Mesenchymal stem cell (in vitro differentiated cells and primary cell): ENCODE measurements at places on chromosomes 1 and 21.
A peak's percentile ranks its signal among the peaks of the same experiment; 100 is the strongest.

DNA sequence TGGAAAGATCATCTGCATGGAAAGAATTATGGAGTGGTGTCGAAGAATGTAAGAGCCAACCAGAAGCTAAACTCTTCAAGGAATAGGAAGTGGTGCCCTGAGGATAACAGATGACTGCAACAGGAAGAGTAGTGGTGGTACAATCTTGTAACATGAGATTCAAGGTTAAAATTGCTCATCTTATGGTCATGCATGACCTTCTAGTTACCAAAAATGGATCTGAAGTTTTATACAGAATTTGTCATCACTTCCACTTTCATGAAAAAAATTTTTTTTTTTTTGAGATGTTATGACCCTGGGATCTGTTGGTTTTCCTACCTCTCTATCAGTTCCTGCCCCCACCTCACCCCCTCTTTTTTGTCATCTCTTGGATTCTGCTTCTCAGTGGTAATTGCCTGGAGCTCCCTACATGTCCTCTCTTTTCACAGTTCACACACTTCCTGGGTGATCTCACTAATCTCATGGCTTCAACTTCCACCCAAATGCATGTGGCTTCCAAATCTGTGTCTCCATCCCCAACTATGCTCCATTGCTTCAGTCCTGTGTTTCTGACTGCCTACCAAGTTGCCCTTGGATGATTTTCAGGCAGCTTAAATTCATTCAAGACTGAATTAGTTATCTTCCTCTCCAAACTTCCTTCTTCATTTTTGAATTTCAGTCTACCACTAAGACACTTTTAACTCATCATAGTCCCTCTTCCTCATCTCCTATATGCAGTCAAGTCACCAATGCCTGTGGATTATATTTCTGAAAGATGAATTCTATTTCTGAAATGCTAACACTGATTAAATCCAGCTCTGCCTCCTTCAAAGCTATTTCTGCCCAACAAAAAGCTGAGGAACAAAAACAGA is 48.4 kb downstream of the SLAMF6 start:
- no peaks in the 10 kb centered on the region for H3K36me3 ChIP-seq
- no peaks in the 10 kb centered on the region for H3K27me3 ChIP-seq
- no peak overlapping the region for H3K4me3 ChIP-seq
- no peak overlapping the region for H3K27ac ChIP-seq

DNA sequence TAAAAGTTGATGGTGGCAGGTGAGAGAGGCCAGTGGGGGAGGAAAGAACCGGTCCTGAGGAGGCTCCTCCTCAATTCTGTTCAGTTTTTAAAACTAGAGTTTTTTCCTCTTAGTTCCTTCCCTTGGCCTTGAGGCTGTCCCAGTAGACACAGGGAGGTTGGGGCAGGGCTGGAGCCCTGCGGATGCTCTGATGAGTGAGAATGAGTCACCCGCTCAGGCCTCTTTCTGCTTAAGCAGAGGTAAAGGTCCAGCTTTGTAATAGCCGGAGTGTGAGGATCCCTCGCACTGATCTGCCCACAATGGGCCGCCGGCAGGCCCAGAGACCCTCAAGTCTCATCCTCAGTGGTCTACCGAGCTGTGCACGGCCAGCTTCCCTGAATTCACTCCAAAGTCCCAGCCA is 49.6 kb upstream of the IRF2BP2 start:
- H3K4me1 ChIP-seq: peaks cover 9% of the 10 kb centered on the region
- H3K27ac ChIP-seq: peak overlapping the region; percentile 41
- H3K27me3 ChIP-seq: no peaks in the 10 kb centered on the region
- H3K36me3 ChIP-seq: no peaks in the 10 kb centered on the region
- peak; percentile 75 for DNase-seq

- no peaks in the 10 kb centered on the region for H3K27me3 ChIP-seq
- H3K4me1 ChIP-seq: peaks cover 5% of the 10 kb centered on the region
- no peak for DNase-seq
- H3K4me3 ChIP-seq: no peak overlapping the region
These were observed 21.1 kb downstream of the ATP8B2 start for GRCh38 chr1:154346276-154346917.

GRCh38 chr1:24157918-24158481 is 15.1 kb upstream of the IL22RA1 start:
- H3K27ac ChIP-seq: no peak overlapping the region
- peaks cover 73% of the 10 kb centered on the region for H3K27me3 ChIP-seq
- H3K4me3 ChIP-seq: no peak overlapping the region
- peak; percentile 18 for DNase-seq
- H3K4me1 ChIP-seq: peaks cover 3% of the 10 kb centered on the region
- no peaks in the 10 kb centered on the region for H3K36me3 ChIP-seq

DNA sequence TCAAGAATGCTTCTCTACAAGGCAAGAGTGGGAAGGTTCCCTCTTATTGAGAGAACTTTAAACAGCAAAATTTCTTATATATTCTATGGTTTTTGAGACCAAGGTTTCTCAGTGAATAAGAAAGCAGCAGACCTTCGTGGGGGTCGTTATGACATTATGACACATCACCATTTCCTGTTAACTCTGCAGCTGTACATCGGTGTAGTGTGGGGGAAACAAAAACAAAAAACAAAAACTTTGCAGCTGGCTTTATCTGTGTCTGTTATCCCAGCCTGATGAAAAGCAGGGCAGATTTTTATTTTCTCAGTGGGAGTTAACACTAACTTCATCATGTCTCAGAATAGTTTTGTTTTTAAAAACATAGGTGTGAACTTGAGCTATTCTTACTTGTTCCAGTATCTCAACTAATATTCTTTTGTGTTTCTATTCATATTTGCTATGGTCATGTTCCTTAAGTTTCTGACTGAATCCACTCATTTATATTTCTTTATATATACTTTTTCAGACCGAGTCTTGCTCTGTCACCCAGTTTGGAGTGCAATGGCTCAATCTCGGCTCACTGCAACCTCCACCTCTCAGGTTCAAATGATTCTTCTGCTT is 2.1 kb downstream of the SDE2 start:
- no peaks in the 10 kb centered on the region for H3K27me3 ChIP-seq
- peak; percentile 53 for DNase-seq
- no peak overlapping the region for H3K27ac ChIP-seq
- H3K4me3 ChIP-seq: peak overlapping the region; percentile 26

GRCh38 chr1:20099533-20099932 is 19.8 kb downstream of the PLA2G2D start:
- no peaks in the 10 kb centered on the region for H3K4me1 ChIP-seq
- no peaks in the 10 kb centered on the region for H3K36me3 ChIP-seq
- H3K4me3 ChIP-seq: no peak overlapping the region
- no peak for DNase-seq
- H3K27me3 ChIP-seq: peaks cover 4% of the 10 kb centered on the region
